Motor neuron (in vitro differentiated cells): ENCODE measurements at places on chromosomes 6 and 20. TPM values are rescaled to one million over a fixed set of nuclear protein-coding genes. Genes with fewer than 3 reads are reported as not detected.

- no peak for ATAC-seq
Measured at GRCh38 chr6:134287859-134288537, 29.9 kb downstream of the SGK1 start.

GRCh38 chr6:99241905-99242534 lies 107.5 kb downstream of the FAXC start:
- ATAC-seq: peak; percentile 51

- ATAC-seq: peak; percentile 88
Measured at GRCh38 chr20:19943061-19943521, 74.1 kb upstream of the NAA20 start.

DNA sequence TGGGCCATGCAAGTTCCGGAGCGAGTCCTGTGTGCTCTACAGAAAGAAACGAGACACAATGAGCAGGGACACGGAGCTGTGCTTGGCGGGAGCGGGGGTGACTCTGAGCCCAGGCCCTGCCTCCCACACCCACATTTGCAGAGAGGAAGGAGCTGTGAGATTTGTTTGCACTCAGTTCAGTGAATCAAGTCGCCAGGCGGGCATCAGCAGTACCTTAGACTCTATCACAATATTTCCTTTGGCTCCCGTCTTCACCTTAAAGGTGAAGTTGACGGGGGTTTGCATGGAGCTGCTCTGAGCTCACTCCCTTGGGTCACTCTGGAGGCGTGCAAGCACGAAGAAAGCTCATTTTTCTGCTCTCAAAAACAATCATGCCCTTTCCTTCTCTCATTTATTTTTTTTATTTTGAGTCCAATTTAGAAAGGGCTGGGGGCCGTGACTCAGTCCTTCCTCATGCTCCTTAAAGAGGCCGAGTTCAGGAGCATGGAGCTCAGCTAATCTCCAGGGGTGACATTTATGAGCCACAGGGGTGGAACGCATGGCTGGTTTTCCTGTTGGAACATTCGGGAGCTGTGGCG lies 188.2 kb downstream of the NFATC2 start:
- ATAC-seq: peak; percentile 55

- no peak for ATAC-seq
Measured at GRCh38 chr6:63732336-63732735, 96.7 kb downstream of the PHF3 start.

- peak; percentile 83 for ATAC-seq
Measured at GRCh38 chr6:7541175-7542064, at the start of gene DSP. DSP (plus strand) TSS chr6:7541671; CDS start chr6:7541916, 245 bp downstream.

DNA sequence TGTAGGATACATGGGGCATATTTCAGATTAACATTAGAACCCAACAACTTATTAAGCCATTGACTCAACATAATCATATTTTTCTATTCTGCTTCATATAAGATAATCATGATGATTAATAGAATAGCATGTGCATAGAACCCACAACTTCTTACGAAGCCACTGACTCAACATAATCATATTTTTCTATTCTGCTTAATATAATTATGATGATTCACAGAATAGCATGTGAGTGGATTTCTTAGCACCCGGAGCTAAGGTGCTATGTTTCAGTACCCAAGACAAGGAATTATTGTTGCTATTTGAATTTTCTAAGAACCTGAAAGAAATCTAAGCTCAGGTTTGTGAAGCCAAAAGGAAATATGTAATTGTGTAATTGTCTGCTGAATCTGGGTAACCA lies 96.8 kb downstream of the TENT5A start:
- ATAC-seq: no peak

DNA sequence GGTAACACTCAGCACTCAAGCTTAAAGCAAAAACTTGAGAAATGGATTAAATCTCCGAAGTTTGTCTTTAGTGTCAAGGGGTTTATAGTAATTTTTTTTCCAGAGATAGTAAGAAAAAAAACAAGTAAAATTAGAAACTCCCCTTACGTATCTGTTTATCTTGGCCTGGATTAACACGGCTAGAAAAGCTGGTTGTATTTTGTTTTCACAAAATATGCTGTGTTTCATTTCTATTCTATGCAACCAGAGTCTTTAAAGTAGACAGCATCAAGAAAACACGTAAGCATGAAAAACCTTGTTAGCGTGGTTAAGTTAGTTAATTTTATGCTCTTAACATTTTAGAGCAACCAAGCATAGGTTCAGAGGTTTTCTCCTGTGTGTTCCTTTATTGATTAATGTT lies 21.8 kb upstream of the ERVFRD-1 start:
- no peak for ATAC-seq

- ATAC-seq: no peak
Measured at GRCh38 chr20:19932170-19932667, 84.9 kb upstream of the NAA20 start.

- peak; percentile 74 for ATAC-seq
Measured at GRCh38 chr20:57596998-57597939, 23.0 kb downstream of the ZBP1 start.

GRCh38 chr20:44495802-44496481 lies 20.3 kb downstream of the TTPAL start:
- ATAC-seq: peak; percentile 12

DNA sequence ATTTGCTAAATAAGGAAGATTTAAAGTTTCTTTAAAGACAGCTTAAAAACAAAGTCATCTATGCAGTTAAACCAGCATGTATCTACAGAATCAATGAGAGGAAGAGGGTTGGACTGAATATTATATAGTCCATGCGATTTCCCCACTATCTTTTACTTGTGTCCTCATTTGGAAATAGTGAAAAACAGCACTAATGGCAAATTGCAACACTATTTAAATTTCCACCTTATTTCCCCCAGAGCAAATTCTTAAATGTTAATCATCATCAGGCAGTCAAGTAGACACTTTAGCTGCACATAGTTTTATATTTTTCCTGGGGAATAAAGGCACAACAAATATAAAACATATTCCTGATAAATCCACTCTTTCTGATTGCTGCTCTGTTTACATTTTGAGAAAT lies 114.6 kb downstream of the LCA5 start:
- no peak for ATAC-seq

- no peak for ATAC-seq
Measured at GRCh38 chr20:40493071-40493470, 196.0 kb downstream of the MAFB start.

- no peak for ATAC-seq
Measured at GRCh38 chr6:99110029-99110428, 162.3 kb upstream of the FBXL4 start.

- peak; percentile 55 for ATAC-seq
Measured at GRCh38 chr6:162242915-162243314, 484.7 kb downstream of the PRKN start.

DNA sequence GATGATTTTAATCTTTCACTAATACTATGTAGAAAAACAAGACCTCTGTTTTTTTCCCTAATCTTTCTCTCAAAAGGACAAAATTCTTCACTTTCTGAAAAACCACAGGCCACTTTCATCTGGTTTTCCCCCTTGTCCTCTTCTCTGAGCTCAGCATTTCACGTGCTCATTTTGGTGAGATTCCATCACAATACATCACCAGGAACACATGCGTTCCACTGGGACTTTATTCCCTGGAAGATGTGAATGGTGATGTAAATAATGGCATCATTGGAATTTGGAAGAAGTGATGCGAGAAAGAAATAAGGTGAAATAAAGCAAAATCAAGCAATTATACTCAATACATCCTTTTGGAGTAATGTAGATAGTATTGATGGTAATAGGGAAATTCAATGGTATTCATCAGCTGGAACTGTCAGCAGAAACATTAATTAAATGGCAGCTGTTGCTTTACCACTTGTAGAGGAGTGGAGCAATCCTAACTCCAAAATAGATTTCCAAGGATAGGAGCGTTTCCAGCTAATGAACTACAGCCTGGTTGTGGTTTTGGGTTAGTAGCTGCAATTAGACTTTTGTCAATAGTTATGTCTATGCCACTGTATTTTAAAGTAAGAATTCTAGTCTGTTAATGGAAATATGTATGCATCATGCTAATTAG lies 11.5 kb downstream of the FILIP1 start:
- ATAC-seq: no peak

- ATAC-seq: peak; percentile 92
Measured at GRCh38 chr20:52747845-52748284, 224.3 kb upstream of the TSHZ2 start.

GRCh38 chr6:18391023-18391422 lies 3.9 kb downstream of the RNF144B start:
- no peak for ATAC-seq

- ATAC-seq: peak; percentile 22
Measured at GRCh38 chr20:33407251-33407650, 5.9 kb upstream of the CDK5RAP1 start.

DNA sequence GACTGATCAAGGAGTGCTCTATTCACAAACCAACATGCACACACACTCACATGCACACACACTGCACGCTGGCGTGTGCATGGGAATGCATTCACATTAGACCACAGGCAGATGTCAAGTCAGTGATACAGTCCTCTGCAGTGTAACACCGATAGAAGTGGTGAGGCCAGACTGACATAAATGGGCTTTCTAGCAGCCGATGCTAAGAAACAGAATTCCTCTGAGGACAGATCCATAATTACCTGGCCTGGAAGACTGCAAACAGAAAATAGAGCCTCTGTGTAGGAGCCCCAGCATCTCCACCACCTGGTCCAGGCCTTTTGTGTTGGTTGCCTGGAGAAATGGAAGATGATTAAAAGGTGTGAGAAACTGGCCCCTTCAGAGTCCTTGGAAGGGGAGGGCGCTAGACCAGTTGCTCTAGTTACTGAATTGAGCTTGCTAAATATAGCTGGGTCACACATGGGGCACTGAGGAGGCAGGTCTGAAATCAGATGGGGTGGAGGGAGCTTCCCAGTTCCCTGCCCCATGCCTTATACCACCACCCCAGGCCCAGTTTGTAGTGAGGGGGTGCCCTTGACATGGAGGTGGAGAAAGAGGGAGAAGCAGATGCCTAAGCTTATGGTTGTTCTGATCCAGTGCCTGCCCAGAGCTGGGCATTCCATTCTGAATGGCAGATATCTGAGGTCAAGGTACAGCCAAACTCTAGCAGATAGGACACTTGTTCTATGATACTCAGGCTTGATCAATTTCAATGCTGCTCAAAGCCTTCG lies 233.8 kb downstream of the LRFN2 start:
- ATAC-seq: peak; percentile 24

- ATAC-seq: no peak
Measured at GRCh38 chr20:38735172-38735571, 10.9 kb downstream of the SLC32A1 start.

Gene TPD52L1
- total RNA-seq: 26.2 and 36.2 TPM in 2 replicates

Gene TOX2
- 7.6 and 8.4 TPM in 2 replicates for total RNA-seq

Gene PRDM13
- not detected in 2 replicates for total RNA-seq

Gene ZNF184
- total RNA-seq: 4.6 and 5.0 TPM in 2 replicates

Gene CLPSL2
- total RNA-seq: not detected in 2 replicates
